Fibroblast of villous mesenchyme (primary cell): ENCODE measurements at places on chromosomes 12 and 14.

- DNase-seq, result no peak
Observed at GRCh38 chr12:51055060-51055459, 6.9 kb downstream of the LETMD1 start.

- no peak for DNase-seq
Observed at GRCh38 chr14:81222691-81223090, 1.9 kb upstream of the GTF2A1 start.

- DNase-seq, result no peak
Observed at GRCh38 chr14:36222952-36223468, 46.5 kb upstream of the PTCSC3 start.

- DNase-seq, result no peak
Observed at GRCh38 chr12:104769144-104769561, 188.9 kb downstream of the SLC41A2 start.

- no peak for DNase-seq
Observed at GRCh38 chr14:77088645-77089044, 9.4 kb upstream of the CIPC start.

GRCh38 chr12:128918481-128919260 is 65.4 kb downstream of the GLT1D1 start:
- no peak for DNase-seq

GRCh38 chr12:2998789-2999264 is 39.6 kb downstream of the TEAD4 start:
- peak; percentile 71 for DNase-seq
